ENCODE measurements at places on chromosomes 3 and 15. TPM values are rescaled to one million over a fixed set of nuclear protein-coding genes. Genes with fewer than 3 reads are reported as not detected.

MKRN2OS gene
- not detected for total RNA-seq

SLMAP gene
- total RNA-seq: 22.0 TPM

BNIP2 gene
- total RNA-seq: 69.9 TPM

GOLGA6A gene
- total RNA-seq: 0.05 TPM

SLC6A1 gene
- not detected for total RNA-seq

TOPAZ1 gene
- total RNA-seq: not detected

CHRD gene
- 0.48 TPM for total RNA-seq
